Thyroid gland (tissue), 4 donors: ENCODE measurements at places on chromosomes 3 and 15.
A peak's percentile ranks its signal among the peaks of the same experiment; 100 is the strongest.

DNA sequence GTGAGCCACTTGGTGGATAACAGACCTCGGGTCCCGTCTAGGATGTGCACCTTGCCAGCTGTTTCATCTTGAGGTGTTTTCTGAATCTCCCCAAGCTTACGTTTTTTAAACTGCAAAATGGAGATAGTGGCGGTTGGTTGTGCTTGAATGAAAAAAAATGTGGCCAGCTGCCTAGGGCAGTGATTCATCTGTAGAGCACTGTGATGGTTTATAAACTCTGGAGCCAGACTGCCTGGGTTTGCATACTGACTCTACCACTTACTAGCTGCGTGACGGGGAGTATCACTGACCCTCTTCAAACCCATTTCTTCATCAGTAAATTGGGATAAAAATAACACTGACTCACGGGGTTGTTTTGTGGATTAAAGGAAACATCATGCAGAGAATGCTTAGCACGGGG is 159.1 kb downstream of the CHL1 start:
- peak; percentile 29 for DNase-seq

- DNase-seq = peak; percentile 74
Observed at GRCh38 chr3:43411429-43411828, 125.1 kb downstream of the SNRK start.

DNA sequence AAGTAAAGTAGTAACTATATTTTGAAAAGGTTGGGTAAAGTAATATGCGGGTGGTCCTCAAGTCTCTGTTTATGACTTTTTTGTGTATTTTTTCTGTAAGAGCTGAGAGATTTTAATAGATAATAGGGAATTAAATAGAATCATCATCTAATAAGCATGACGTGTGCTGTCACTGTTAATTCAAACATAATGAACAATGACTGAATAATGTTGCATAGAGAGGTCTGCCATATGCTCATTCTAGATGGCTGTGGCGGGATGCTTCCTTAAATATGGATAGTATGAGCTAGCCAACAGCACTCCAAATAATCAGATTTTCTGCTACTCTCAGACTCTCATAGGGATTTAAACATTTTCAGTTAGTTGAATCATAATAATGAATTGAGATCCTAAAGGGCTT is 302.8 kb upstream of the RBMS3 start:
- DNase-seq = no peak

DNA sequence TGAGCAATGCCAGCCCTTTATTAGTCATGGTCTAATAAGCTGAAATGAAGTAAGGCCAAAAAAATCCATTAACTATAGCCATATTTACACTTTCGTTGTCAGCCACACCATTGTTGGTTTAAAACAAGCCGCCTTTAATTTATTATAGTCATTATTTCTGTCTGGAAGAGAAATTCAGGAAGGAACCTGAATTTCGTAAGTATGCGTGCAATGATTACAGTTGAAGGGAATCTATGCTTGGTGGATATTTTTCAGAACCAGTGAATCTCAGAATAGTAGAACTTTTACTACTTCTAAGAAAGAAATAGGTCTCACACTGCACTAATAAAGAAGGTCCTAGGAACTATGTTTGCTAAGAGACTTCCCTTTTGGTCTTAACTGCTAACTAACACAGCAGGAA is 59.1 kb downstream of the FAM43A start:
- no peak for DNase-seq

GRCh38 chr3:71509066-71509465 is 74.5 kb downstream of the FOXP1 start:
- no peak for DNase-seq

GRCh38 chr3:49017971-49018706 is at the start of gene DALRD3:
TSS of gene DALRD3 (minus strand) at chr3:49018580. CDS start at chr3:49018564, 16 bp downstream.
- peak; percentile 69 for DNase-seq

DNA sequence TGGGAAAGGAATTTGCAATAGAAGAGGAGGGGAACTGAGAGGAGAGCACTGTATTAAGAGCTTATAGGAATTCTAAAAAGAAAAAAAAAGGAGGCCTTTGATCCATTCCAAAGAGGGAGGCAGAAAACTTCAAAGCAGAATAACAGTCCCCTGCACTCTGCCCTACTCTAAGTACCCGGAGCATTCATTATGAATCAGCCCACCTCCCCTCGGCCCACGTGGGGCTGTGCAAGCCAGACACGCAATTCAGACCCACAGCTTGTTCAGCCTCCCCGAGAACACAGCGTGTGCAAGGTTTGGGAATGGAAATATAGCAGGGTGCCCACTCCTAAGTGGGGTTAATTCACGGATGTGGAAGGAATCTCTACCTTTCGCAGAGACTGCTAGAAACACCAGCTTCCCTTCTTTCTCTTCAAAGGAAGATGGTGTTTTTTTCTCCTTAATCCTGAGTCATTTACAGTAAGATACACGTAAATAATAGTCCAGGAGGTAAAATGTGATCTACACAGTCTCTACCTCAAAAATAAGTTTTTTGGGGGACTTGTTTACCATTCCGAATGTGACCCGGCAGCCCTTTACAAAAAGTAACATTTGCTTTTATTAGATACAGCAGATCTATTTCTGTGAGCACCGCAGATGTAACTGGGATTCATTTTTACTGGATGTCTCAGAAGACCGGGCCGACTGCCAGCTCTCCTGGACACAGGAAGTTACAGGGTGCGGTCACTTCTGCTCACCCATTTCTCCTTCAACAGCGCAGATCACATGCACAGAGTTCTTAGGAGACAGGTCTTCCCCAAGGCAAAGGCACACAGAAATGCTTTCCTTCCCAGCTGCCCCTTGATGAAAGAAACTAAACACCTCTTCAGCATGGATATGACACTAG is 768.5 kb upstream of the CFAP20DC start:
- peak; percentile 46 for DNase-seq

DNA sequence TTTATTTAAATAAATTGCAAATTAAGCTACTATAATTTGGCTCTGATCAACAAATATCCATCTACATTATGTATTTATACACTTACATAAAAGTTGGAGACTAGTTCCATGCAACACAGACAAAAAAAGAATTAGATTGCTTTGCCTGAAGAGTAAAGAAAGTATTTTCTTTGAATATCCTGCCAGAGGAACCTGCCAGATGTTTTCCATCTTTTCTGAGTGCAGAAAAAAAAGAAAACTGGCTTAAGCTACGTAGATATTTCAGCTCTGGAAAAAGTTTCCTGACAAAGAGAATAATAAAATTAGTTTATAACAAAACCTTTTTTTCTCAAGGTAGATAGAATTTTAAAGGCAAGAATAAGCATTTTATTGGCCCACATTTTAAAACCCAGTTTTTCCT is 607.5 kb upstream of the NAALADL2 start:
- no peak for DNase-seq

GRCh38 chr3:146148468-146148931 is 12.5 kb downstream of the PLOD2 start:
- no peak for DNase-seq

GRCh38 chr3:62876064-62876463 is 848 bp upstream of the CADPS start:
- peak; percentile 72 for DNase-seq

- no peak for DNase-seq
Observed at GRCh38 chr15:59353994-59354416, 18.7 kb downstream of the MYO1E start.

GRCh38 chr3:180749322-180749721 is 70.0 kb upstream of the CCDC39 start:
- DNase-seq = no peak
